ENCODE measurements at places on chromosomes 1 and 21.

DNA sequence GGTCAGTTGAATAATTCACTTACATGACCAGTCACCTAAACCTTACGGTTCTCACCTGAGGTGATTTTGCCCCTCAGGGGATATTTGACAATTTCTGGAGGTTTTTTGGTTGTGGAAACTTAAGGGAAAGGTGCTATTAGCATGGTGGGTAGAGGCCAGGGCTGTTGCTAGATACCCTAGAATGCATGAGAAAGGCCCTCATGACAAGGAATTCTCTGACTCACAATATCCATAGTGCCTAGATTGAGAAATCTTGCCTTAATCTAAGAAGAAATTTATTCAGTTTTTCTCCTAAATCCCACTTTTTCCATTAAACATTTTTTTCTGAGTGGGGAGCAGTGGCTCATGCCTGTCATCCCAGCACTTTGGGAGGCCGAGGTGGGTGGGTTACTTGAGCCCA is 119.7 kb downstream of the TGFB2 start:
- no peak for DNase-seq

GRCh38 chr1:68811806-68812205 is 314.9 kb upstream of the DEPDC1 start:
- DNase-seq: no peak

DNA sequence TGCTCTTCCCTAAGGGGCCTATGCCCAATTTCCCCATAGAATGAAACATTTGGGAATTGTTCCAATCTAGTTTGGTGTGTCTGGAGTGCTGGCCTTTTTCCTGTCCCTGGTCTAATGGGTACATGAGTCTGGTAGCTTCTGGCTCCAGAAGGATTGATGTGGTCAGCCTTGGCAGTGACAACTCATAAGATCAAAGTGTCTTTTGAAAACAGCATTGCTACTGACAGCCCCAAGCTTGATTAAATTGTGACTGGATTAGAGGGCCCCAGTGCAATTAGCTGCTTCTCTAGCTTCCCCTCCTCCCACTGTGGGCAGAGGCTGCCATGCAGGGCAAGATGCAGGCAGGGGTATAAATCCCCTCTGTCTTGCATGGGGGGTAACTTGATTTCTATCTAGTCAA is 130.9 kb downstream of the UCK2 start:
- no peak for DNase-seq

DNA sequence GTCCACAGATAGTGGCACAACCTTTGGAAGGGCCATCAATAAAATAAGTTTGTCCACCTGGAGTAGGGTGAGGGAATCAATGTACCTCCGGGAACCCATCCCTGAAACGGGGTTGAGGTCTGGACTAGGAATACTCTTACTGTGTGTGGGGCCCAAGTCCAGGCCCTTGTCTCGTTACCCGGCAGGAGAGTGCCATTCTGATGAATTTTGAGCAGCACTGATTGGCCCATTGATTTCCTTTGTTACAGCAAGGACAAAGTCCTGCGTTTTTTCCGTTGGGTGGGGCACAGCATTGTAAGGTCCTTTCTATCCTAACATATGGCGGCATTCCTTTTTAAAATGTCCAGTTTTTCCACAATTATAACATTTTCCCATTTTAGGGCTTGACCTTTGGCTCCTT is 75.2 kb downstream of the AXDND1 start:
- DNase-seq: no peak

- DNase-seq: no peak
Observed at GRCh38 chr1:161198194-161198896, 509 bp downstream of the ADAMTS4 start.
